Dorsolateral prefrontal cortex (tissue), 122 donors: ENCODE measurements at places on chromosomes 5 and 9.
A peak's percentile ranks its signal among the peaks of the same experiment; 100 is the strongest.

GRCh38 chr5:158435161-158435616, 576.2 kb upstream of the CLINT1 start:
- no peak for DNase-seq

DNA sequence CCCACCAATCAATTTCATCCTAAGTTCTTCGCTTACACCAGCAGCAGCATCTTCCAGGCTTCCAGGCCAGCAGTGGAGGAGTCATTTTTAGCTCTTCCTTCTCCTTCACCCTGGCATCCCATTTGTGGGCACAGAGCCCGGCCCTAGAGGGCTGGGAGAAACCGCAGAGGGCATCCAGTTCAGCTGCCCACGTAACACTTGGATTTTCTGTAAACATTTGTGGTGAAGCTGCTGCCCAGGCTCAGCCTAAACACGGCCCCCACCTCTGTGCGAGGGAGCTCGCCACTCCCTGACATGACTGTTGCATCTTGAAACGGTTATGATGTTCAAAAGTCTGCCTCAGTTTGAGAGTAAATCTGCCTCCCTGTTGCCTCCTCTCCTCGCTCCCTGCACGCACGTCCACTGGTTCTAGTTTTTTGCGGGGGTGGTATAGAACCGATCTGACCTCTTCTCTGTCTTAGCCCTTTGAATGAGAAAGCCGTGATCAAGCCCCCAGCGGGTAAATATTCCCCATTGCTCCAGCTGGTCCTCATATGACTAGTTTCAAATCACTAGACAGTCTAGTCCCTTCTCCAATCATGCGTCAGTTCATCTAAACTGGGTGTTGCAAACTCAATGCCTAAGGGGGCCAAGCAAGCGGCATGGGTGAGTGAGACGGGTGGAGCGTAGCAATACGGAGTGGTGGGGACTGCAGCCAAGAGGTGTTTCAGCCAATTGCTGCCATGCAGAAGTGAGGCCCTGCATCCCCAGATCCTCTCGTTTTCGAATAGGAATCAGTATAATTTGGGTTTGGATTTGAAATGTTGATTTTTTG, 34.9 kb upstream of the N4BP3 start:
- no peak for DNase-seq

DNA sequence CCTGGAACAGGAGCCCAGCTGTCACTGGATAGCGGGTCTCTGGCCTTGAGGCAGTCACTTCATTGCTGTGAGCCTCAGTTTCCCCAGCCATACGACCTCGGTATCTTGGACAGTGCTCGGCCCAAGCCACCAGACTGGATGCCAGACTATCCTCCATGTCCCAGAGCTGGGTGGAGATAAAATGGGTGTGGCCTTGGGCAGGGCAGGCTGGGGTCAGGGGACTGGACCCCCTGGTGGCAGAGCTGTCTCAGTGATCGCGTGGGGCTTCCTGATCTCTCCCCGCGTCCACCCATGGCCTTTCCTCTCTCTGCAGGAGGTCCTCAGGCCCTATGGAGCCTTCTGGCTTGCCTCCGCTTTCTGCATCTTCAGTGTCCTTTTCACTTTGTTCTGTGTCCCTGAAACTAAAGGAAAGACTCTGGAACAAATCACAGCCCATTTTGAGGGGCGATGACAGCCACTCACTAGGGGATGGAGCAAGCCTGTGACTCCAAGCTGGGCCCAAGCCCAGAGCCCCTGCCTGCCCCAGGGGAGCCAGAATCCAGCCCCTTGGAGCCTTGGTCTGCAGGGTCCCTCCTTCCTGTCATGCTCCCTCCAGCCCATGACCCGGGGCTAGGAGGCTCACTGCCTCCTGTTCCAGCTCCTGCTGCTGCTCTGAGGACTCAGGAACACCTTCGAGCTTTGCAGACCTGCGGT, 10.0 kb downstream of the SLC2A8 start:
- DNase-seq: no peak

DNA sequence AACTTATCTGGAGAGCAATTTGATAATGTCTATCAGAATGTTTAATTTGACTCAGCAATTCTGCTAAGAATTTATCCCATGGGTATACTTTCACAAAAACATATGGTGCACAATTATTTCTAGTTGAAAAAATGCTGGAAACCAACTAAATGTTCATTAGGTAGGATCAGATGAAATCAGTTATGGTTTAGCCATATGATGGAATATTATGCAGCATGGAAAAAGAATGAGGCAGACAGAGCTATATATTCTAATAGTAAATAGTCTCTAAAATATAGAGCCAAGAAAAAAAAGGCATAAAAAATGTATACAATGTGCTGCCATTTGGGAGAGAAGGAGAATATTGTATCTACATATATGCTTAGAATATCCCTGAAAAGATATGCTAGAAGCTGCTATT, 3.6 kb upstream of the SPATA6L start:
- no peak for DNase-seq

DNA sequence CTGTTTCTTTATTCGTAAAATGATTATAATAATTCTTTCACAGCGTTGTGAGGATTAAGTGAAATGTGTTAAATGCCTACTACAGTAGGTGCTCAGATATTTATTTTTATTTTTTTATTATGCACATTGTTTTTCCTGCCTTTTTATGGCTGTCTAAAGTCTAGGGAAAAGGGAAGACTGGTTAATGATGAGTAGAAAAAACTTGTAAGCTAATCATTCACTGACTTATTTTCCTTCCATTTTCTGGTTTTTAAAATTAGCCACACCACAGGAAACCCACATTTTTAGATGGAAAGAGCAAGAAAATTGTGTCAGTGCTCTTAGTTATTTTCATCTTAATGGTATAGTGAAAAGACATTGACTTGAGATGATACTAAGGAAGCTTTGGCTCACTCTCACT, 3.9 kb upstream of the PCYOX1L start:
- DNase-seq: no peak

- no peak for DNase-seq
Measured at GRCh38 chr9:70145981-70146380, 102.3 kb downstream of the MAMDC2 start.

DNA sequence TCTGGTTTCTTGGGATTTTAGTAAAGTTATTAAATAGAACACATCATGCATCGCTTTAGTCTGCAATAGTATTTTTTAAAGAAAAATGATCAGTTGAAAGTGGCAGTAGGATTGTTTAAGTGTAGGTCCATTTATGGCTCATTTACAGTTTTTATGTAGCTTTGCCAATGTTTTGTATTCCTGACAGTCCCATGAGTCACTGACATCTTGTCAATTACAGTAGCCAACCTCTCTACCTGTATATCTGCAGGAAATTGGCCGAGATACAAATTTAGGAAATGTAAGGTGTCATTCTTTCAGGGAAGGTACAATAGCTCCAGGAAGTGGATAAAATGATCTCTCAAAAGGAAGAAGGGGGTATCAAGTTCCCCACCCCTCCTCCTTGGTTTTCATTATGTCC, 47.7 kb upstream of the MTAP start:
- DNase-seq: no peak

DNA sequence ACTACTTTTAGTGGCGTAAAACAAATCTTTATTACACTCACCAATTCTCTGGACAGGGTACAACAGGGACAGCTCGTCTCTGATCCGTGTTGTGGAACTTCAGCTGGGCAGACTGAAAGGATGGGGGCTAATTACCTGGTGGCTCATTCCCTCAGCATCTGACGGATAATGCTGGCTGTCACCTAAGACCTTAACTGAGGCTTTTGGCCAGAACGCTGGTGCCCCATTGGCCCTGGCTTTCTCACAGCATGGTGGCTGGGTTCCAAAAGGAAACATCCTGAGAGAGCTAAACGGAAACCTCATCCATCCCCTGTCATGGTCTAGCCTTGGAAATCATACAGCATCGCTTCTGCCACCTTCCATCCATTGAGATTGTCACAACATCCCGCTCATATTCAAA, 62.9 kb downstream of the RAI14 start:
- no peak for DNase-seq

- DNase-seq: no peak
Measured at GRCh38 chr5:35884191-35884769, 27.6 kb downstream of the IL7R start.

GRCh38 chr9:110650991-110651411, 17.6 kb upstream of the MUSK start:
- DNase-seq: no peak

DNA sequence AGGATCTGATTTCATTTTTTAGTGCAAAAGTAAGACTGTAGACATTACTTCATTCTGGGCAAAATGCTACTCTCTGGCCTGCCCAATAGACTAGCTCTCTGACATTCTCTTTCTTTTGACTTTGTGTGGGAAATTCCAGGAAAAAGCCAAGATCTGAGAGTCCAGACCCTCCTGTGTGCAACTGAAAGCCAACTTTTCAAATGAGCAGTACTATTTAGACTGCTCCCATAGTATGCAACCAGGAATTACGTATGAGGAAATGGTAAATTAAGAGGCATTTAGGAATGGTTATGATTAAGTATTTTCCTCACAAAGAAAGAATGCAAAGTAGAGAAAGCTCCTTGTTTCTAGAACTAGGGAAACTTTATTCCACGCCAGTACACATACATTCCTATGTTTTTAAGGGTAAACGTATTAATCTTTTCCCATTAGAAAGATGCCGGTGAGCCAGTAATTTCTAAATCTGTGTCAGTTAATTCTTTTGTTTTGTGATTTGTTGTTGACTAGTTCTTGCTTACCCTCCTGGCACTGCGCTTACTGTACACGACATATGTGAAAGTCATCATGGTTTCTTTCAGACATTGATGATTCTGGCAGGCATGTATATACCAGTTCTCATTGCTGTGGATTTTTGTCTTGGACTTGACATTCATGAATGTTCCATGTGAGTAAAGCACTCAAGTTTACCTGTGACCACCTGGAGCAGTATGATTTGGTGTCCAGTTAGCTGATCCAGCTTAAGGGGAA, 56.0 kb downstream of the AOPEP start:
- DNase-seq: no peak

DNA sequence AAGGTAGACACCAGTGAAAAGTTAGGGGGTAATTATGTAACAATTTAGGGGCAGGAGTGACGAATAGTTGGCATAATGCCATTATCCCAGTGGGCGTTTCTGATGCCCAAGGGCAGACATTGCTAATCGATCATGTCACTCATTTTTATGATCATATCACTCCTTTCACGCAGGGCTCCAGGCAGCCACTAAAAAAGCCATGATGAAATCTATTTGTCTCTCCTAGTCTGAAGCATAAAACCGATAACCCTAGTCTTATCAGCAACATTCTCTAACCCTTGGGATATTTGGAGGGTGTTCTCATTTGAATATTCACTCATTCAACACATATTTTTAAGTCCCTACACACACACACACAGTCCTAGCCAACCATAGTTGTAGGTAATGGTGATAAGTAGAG, 114.9 kb downstream of the NMUR2 start:
- DNase-seq: no peak

DNA sequence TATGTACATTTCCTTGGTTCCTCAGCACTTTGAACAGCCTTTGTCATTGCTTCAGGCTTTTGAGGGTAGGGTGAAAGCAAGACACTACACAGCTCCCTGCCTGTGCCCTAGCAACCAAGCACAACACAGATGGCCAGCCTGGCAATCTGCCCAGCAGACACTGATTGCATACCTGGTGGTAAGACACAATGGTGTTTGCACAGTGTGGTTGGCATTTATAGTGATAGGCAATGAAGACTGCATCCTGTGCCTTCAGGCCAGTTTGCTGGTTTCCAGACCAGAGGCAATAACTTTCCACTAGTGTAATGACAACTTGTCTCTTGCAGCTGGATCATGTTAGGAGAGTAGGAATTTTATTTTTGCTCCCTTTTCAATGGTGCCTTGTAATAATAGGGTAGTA, 144.5 kb upstream of the TNC start:
- peak; percentile 44 for DNase-seq

DNA sequence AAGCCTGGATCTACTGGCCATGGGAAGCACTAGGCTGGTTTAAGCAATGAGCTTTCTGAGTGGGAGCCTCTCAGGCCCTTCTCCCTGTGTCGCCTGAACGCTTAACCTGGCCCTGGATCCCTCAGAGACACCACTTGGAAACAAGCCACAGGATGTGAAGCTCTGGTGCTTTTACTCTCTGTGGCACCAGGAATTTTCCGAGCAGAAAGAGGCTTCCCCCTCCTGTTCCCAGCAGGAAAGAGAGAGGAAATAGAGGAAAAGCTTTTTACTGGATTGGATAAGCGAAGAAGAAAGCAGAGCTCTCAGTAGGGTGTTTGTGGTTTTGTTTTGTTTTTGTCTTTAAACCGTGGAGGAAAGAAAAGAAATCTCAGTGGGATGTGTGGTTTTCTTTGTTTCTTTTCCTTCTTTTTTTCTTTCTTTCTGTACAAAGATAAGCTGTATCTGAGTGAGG, 34.5 kb downstream of the COL15A1 start:
- DNase-seq: no peak

DNA sequence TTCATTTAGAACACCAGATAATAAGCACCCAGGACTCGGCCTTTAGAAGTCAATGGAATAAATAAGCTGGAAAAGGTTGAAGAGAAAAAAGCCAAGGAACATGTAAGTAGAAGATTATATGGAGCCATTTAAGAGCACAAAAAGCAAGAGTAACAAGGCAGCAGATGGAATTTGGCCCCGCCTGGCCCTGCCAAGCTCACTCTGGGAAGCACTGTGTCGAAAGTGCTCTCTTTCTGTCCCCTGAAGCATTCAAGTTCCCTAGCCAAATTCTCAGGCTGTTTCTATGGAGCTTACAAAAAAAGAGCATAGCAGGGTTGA, 73.0 kb upstream of the GPR151 start:
- DNase-seq: no peak

GRCh38 chr9:101893661-101894646, 155.5 kb upstream of the GRIN3A start:
- no peak for DNase-seq

GRCh38 chr9:124743686-124744348, 27.3 kb downstream of the NR6A1 start:
- DNase-seq: no peak

GRCh38 chr5:121969660-121970295, 8.0 kb downstream of the SRFBP1 start:
- no peak for DNase-seq

DNA sequence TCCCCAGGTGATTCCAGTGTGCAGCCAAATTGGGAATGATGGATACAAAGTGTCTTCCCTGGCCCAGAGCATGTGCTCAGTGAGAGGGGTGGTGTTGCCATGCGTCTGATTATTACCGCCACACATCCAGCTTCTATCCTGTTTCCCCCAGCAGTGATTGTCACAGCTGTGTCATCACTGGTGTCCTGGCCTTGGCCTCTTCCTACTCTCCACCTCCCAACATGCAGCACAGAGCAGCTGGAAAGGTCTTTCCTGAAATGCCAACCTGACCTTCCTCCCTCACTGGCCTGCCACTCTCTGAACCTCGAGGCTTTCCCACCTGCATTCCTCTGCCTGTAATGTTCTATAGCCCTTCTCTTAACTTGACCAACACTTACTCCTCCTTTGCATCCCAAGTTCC, 60.0 kb downstream of the TMOD1 start:
- no peak for DNase-seq

DNA sequence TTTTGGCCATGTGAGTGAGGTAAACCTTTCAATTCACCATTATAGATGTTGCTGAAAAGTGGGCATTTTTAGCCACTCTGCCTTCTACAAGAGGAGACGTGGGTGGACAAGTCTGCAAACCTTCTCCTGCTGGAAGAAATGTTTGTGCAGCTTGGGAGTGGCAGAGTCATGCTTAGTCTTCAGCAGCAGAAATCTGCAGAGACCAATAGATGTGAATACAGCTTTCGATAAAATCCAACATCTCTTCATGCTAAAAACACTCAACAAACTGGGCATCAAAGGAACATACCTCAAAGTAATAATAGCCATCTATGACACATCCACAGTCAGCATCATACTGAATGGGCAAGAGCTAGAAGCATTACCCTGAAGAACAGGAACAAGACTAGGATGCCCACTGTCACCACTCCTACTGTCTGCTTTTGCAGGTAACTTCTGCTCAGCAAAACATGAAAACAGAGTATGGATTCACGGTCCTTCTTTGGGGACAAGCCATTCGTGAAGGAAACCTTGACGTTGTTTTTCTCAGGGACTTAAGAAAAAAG, 91.3 kb downstream of the RALGPS1 start:
- peak; percentile 30 for DNase-seq
